Cardiac fibroblast (primary cell): ENCODE measurements at places on chromosomes 4 and X.

GRCh38 chr4:10437735-10438134, 19.5 kb downstream of the ZNF518B start:
- no peak for DNase-seq

DNA sequence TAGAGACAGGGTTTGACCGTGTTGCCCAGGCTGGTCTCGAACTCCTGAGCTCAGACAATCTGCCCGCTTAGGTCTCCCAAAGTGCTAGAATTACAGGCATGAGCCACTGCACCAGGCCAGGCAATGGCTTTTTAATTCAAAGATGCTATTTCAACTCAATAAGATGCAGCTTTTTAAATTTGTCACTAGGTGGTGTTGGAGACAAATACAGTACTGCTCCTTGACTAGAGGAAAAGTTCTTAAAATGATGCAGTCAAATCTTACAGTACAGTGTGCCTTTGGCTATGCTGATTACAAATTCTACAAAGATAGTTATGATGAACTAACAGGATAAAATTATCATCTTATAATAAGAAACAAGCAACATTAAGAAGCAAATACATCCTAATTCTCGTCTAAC, 441.1 kb downstream of the KCNIP4 start:
- peak; percentile 33 for DNase-seq

GRCh38 chr4:147942729-147943128, 210.8 kb downstream of the ARHGAP10 start:
- peak; percentile 32 for DNase-seq

- DNase-seq = no peak
These were observed 6.4 kb upstream of the VAMP7 start for GRCh38 chrX:155874571-155875244.

DNA sequence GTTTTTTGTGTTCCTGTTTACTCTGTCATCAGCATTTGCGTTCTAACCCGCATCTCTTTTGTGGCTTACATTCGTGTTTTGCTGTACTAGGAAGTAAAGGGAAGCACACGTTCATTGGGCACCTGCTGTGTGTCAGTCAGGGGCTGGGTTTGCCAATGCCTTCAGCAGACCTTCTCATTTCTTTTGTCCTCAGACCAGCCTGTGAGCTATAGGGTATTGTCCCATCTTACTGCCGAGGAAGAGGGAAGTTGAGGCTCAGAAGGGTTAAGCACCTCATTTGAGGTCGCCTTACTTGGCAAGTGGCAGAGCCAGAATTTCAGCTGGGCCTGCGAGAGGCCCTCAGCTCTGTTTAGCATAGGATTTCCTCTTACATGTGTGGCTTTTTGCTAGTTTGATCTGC, 8.7 kb downstream of the TBC1D14 start:
- DNase-seq = no peak

DNA sequence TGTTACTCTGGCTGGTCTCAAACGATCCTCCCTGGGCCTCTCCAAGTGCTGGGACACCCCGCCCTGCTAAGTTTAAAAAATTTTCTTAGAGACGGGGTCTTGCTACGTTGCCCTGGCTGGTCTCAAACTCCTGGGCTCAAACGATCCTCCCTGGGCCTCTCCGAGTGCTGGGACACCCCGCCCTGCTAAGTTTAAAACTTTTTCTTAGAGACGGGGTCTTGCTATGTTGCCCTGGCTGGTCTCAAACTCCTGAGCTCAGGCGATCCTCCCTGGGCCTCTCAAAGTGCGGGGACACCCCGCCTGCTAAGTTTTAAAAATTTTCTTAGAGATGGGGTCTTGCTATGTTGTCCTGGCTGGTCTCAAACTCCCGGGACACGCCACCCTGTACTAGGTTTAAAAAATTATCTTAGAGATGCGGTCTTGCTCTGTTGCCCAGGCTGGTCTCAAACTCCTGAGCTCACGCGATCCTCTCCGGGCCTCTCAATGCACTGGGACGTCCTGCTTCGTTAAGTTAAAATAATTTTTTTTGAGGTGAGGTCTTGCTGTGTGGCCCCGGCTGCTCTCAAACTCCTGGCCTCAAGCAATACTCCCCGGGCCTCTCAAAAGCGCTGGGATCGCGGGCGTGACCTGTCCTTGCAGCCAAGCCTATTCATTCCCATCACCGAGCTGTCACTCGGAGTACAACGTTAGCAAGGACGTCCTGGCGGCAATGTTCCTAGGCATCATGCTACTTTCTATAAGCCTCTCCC, 1.1 kb downstream of the SLC25A6 start:
- DNase-seq = no peak

GRCh38 chr4:30901461-30902451, 181.6 kb downstream of the PCDH7 start:
- DNase-seq = no peak

DNA sequence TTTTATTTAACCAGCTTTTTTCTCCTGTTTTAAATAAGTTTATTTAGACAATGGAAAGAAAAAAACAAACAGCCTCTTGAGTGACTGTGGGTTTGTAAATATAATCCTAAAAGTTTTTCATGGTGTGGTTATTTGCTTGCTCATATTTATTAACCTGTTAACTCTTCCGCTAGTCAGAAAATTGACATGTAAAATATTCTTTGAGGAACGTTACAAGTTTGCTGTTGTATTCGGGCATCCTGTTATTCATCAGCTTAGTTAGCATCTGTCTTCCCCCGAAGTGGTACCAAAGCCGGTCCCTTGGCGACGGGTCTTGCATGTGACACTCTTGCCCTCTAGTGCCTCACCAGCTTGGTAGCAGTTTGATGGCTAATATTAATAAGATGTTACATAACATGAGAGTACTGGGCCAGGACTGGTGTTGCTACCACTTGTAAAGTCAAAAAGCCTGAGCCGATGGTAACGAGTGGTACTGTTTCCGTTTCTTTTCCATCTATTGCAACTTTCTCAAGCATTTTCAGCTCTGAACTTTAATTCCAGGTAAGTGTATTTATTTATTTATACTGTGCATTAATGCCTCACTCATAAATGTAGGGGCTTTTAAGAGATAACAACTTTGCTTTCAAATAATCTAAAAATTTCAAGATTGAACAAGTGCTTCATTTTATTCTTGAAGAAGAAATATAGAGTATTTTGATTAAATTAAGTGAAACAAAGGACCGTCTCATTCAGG, at the start of gene NDST3:
Gene NDST3, plus strand, starts transcription at position 434 of the 733 bp plus-strand sequence. CDS start 19,425 bp downstream, outside the sequence.
- DNase-seq = peak; percentile 41

- no peak for DNase-seq
These were observed 96.8 kb upstream of the MAP9 start for GRCh38 chr4:155473420-155474095.
